ENCODE measurements at places on chromosomes 2 and 18. TPM values are rescaled to one million over a fixed set of nuclear protein-coding genes. Genes with fewer than 3 reads are reported as not detected.

Gene UGT1A10
- not detected for total RNA-seq

Gene TMEM150A
- total RNA-seq: 7.8 TPM

Gene PROKR1
- total RNA-seq: not detected

Gene STARD6
- not detected for total RNA-seq

Gene MROH2A
- total RNA-seq: not detected

Gene PLCD4
- 0.26 TPM for total RNA-seq

Gene CAPN14
- total RNA-seq: 0.29 TPM

DNA sequence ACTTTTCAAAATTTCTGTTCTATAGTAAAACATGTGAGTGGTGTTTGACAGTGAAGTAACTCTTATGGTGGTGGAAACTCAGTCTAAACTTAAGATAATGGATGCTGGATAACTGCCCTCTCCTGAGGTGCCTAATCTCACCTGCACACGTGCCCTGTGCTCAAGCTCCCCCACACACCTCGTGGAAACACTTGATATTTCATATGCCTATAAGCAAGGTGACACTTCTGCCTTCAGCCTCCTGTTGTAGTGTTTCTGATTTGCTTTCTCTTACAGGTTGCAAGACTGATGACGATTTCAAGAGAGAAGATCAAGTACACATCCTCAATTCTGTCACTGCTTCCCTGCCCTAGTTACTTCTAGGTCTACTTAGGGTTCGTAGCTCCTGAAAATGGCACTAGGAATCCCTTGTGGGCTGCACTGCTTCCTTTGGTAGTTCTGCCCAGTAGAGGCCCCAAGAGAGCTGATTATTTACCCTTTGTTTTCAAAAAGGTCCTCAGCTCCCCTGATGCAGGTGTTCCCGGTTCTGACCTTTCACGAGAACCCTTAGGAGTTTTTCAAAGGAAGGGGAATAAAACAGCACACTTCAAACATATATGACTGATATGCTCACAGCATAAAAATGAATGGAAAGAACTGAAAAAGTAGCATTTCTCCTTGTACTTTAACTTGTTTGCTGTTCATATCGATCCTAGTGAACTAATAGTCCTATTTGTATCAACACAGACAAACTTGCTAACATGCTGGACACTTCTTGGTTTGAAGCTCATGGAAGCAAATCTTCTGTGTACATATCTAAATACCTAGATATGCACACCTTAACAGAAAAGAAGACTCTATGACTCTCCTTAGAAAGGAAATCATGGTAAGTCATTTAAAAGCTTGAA, 6.7 kb downstream of the CAVIN2 start:
- DNase-seq: no peak

DNA sequence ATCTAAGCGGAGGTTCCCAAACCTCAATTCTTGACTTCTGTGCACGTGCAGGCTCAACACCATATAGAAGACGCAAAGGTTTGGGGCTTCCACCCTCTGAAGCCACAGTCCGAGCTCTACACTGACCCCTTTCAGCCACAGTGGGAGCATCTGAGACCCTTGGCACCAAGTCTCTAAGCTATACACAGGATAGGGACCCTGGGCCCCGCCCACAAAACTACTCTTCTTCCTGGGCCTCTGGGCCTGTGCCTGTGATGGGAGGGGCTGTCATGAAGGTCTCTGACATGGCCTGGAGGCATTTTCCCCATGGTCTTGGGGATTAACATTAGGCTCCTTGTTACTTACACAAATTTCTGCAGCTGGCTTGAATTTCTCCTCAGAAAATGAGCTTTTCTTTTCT, 1374.1 kb upstream of the NXPH2 start:
- DNase-seq: no peak

- no peak for DNase-seq
These were observed 210.7 kb downstream of the MTX2 start for GRCh38 chr2:176479961-176480360.

GRCh38 chr2:224885836-224886547, 156.3 kb downstream of the DOCK10 start:
- DNase-seq: no peak

DNA sequence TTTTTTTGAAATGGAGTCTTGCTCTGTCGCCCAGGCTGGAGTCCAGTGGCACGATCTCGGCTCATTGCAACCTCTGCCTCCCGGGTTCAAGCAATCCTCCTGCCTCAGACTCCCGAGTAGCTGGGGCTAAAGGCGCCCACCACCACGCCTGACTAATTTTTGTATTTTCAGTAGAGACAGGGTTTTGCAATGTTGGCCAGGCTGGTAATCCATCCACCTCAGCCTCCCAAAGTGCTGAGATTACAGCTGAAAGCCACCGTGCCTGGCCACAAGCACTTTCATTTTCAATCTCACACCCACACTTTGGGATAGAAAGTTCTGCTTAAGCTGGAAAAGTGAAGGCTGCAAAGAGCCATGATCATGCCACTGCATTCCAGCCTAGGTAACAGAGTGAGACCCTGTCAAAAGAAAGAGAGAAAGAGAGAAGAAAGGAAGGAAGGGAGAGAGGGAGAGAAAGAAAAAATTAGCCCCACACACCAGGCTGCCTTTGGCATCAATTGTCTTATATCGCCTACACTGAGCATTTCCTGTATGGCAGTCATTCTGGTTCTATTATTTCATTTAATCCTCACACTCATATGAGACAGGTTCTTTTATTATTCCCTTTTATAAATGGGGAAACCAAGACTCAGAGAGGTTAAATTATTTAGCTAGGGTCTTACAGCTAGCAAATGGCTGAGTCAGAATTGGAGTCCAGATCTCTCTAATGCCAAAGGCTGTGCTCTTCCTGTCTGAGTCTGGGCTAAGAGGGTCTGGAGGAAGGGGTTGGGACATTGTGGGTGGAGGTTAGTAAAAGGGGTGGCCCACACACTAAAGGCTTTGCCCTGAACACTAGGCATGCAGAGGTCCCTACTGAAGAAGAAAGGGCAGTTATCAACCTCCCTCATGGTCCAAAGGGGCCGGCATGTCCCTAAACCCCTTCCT, 37.9 kb upstream of the PKDCC start:
- DNase-seq: no peak

GRCh38 chr2:90207454-90208058, 1516.1 kb downstream of the RPIA start:
- no peak for DNase-seq

DNA sequence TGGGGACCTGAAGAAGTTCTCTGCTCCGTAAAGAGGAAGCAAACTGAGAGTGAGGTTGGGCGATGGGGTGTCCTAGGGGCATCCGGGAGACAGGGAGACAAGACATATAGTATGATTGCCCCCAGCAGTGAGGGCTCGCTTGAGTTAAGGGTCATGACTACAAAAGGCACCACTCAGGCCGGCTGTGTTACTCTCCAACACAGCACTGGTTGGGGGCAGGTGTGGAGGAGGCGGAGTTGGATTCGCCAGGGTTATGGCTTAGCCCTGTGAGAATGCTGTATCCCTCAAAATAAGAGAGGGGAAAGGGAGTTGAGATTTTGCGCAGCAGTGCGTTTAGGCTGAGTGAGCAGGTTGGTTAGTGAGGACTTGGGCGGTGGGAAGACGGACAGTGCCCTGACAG, 12.0 kb downstream of the DYSF start:
- DNase-seq: no peak

DNA sequence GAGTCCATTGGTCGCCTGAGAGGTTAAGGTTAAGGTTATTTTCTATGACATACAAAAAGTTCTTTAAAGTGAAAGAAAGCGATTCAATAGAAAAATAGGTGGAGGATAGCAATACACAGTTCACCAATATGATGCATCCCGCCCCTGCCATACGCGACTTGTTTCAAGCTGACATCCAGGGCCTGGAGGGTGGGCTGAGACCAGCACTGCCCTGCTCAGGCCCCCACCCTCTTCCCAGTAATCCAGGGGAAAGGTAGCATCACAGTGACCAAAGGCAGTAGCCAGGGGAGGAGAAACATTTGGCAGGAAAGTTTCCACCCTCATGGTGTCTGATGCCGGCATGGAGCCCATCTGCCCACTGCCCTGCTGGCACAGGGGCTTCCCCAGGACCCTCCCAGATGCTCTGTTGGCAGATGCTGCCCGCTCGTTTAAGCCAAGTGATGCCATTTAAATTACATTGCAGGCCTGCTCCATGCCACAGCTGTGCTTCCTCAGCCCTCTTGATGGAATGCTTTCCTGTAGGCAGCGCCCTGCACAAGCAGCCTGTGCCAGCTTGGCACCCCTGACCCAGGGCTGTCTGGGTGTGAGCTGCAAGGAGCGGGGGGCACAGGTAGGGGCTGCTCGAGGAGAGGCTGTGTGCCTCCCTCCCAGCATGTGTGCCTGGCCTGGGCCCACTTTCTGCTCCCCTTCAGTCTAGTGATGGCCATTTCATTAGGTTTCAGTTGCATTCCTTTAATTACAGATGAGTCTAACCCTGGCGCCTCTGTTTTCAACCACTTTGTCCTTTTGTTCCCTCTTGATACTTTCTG, 10.7 kb upstream of the ANO7 start:
- DNase-seq: no peak

DNA sequence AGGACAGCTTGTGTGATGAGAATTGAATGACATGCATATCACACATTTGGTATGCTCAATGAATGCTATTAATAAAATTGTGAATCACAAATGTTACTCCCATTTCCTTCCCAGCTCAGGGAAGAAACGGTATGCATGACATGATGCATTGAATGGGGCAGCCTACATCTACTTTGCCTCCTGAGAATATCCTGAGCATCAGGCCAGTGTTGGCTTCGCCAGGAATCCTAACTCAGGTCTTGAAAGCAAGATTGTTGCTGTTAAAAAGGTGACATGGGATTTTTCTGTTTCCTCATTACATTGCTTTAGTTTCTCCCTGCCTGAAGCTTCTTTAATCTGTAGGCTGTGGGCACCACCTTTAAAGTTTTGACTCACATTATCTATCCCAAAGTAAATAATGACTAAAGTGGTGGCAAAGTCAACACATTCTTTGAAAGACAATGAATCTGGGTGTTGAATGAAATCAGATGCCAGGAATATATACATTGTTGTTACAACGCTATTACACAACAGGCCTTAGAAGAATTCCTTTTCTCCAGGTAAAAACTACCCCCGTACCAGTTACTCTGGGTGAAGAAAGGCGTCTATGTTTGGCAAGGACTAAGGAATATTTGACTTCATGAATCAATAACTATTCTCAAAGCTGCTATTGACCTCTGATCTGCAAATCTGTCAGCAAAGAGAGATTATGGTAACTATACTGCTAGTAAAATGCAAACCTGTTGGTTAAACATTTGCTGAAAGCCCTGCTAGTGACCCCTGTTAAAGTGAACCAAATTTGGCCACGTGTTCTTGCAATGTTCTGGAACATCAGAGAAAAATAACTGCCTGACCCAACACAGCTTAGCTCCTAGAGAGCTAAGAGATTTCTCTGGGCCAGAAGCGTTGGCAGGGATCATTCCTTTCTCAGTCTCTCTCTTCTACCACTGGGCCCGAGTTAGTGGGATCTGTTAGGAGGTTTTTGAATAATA, 30.5 kb upstream of the NEDD4L start:
- DNase-seq: no peak

- no peak for DNase-seq
These were observed 41.0 kb downstream of the EPB41L5 start for GRCh38 chr2:120053891-120054290.

- DNase-seq: no peak
These were observed 513.9 kb upstream of the MEX3C start for GRCh38 chr18:51711298-51711889.

GRCh38 chr2:163266772-163267171, 428.2 kb upstream of the KCNH7 start:
- DNase-seq: no peak

DNA sequence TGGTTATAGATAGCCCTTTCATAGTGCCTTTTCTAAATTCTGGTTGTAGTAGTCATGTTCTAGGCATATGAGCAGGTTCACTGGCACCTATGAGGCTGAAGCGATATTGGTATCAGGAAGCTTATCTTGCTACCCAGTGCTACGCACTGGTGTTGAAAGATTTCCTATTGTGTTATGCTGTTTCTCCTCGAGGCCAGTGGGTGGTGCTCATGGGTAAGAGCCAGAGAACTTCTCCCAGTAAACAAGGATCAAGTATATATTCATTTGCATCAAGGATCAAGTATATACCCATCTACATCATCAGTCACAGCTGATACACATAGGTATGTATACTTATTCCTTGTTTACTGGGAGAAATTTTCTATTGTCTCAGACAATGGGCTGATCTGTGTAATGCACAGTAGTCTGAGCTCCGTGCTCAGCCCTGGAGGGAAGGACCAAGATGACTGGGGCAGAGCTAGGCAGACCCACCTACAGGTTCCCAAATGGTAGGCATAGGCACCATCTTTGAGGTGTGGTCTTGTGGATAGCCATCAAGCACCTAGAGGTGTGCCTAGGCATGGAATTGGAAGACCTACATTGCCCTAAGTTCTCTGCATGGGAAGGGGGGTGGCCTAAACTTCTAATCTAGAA, 101.2 kb upstream of the GALNT13 start:
- no peak for DNase-seq

- DNase-seq: no peak
These were observed 570.4 kb downstream of the CCDC85A start for GRCh38 chr2:56754066-56754615.

DNA sequence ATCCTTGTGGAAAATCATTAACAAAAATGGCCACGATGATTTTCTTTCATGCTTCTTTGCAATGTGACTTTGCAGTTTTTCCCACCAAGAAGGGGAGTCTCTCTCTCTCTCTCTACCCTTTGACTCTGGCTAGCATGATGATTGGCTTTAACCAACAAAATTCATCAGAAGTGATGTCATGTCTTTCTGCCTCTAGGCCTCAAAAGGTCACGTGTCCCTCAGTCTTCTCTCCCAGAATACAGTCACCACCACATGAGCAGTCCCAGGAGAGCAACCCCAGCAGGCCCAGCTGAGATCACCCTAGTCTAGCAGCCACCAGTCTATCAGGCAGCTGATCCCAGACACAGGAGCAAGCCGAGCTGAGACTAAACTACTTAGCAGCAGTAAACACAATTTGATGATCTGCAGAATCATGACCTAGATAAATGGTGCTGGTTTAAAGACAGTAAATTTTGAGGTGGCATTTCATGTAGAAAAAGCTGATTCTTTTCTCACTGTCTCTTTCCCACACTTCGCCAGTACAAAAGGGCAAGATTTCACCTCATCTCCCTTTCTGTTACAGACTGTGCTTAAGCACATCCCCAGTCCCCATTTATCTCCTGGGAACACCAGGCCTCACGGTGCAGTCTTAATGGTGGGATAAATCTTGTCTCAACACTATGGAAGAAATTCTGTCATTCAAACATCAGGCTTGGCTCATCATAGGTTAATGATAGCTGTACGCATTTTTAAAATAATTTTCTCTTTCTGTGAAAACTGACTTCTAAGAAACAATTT, 132.7 kb downstream of the SCG2 start:
- peak; percentile 40 for DNase-seq

GRCh38 chr2:219737270-219737691, 109.9 kb downstream of the SLC4A3 start:
- no peak for DNase-seq
